ENCODE measurements at places on chromosomes 16 and 17. TPM values are rescaled to one million over a fixed set of nuclear protein-coding genes. Genes with fewer than 3 reads are reported as not detected.

DNA sequence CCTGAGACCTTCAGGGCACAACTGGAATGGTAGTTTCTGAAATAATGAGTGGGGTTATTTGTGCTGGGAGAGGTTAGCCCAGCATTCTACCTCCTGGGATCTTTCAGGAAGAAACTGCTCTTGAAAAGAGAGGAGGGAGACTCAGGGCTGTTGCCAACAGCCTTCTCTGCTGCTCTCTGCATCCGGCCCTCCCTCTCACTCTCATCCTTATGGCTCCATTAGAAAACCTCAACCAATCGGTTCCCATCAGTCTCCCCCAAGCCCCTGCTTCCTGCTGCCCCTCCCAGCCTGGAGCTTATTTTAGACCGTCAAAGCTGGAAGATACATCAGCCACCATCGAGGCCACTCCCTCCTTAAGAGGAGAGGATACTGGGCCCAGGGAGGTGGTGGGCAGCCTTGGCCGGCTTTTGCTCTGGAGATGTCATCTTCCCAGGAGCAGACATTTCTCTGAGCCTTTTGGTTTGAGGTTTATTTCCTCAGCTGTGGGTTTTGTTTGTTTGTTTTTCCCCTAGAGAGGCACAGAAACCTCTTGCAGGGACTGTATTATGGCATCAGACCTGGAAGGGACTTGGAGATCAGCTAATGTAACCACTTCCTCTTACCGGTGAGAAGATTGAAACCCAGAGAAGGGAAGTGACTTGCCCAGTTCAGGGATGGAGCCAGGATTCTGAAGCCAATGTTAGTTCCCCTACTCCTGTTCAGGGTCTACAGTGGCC, 2.7 kb downstream of the MPRIP start:
- DNase-seq, result peak; percentile 82

GRCh38 chr16:89565506-89566372, 5.3 kb downstream of the RPL13 start:
- peak; percentile 53 for DNase-seq

- peak; percentile 29 for DNase-seq
Measured at GRCh38 chr17:12659500-12659899, 6.2 kb upstream of the MYOCD start.

DNA sequence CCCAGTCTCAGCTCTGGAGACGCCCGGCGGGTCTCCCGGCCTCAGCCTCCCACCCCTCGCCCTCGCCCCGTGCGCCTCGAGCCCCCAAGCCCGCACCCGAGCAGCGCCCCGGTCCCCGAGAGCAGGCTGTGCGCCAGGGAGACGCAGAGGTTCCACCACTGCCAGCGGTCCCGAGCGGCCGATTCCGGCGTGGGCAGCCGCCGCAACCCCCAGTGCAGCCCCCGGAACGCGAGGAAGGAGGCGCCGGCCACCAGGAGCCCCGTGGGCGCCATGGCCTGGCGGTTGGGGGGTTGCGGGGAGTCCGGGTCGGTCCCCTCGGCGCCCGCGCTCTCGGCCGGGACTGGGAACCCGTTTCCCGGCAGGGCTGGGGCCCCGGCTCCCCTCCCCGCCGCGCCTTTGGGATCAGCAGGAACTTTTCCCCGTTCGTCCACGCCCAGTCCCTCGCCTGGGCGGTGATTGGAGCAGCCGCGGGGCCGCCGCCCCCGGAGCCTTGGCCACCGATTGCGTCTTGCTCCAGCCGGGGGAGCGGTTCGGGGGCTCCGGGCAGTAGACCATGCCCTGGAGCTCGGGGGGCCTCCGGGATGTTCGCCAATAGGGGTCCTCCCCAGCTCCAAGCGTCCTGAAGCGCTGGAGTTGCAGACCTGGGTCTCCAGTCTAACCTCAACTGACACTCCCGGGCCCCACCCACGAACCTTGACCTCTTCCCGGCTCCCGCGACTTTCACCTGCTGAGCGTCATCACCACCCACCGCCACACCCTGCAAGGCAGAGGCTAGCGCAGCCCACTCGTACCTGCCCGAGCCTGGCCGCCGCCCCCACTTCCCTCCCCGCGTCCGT, at the start of gene TLCD2:
TLCD2 (minus strand) TSS at position 407 of the 836 bp plus-strand sequence; CDS start at position 272, 135 bp downstream.
- peak; percentile 77 for DNase-seq

DNA sequence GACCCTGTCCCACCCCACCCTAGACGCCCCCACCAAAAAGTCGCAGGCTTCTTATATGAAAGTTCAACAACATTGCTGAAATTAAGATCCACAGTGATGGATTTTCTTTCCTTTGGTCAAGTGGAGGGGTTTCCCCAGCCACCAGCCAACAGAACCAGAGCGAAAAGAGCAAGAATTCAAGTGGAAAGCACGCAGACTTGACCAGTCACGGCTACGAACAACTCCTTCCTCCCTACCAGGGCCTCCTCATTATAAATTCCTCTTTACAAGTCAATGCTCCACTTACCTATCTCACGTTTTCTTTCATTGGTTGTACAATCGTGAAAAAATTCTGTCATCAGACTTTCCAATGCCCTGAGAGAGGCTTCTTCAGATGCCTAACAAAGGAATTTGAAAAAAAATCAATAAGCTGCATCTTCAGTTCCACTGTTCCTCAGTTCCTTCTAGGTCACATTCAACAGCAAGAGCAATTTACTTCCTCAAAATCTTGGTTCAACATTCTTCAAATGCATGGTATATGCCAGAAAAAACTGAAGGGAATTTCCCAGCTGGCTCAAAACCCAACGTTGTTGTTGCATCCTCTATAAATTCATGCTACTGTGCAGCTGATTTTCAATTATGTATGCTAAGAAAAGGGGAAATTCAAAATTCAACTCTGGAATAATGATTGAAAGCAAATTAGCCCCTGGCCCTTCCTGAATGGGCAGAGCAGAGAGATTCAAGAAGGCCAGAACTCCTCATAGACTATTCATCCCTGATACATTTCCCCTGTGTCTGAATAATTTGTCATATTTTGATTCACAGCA, 30.9 kb downstream of the XPO6 start:
- no peak for DNase-seq

DNA sequence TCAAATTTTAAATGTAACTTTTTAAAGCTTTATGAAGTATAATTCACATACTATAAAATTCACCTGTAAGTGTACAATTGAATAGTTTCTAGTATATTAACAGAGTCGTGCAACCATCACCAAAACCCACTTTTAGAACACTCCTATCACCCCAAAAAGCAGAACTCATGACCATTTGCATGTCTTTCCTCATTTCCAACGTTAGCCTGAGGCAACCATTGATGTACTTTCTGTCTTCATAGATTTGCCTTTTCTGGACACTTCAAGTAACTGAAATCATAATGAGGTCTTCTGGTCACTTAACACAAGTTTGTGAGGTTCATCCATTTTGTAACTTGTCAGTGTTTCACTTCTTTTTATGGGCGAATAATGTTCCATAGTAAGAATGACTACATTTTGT, 33.2 kb downstream of the METTL16 start:
- DNase-seq, result no peak

MATCAP1 gene
- total RNA-seq, result 78.1 TPM

GRCh38 chr17:3925684-3926485, 9.6 kb upstream of the P2RX1 start:
- no peak for DNase-seq

DNA sequence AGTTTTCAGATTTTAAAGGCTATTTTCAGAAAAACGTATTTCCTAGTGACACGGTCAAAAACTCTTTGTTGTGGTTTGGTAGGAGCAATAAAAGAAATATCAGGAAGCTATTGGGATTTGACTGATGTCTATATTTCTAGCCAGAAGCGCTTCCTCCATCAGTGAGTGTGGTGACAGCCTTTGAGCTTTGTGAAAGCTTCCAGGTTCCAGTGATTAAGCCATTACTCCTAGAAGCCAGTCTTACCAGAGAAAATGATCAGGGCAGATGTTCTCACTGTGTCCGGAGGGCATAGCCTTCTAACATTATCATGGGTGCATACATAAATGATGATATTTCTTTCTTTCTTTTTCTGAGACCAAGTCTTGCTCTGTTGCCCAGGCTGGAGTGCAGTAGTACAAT, 39.6 kb downstream of the MAP2K6 start:
- no peak for DNase-seq

- no peak for DNase-seq
Measured at GRCh38 chr16:2208308-2208707, 2.4 kb downstream of the BRICD5 start.

- DNase-seq, result no peak
Measured at GRCh38 chr16:51222016-51222415, 70.9 kb upstream of the SALL1 start.

SEZ6L2 gene
- total RNA-seq, result 13.9 TPM

DNA sequence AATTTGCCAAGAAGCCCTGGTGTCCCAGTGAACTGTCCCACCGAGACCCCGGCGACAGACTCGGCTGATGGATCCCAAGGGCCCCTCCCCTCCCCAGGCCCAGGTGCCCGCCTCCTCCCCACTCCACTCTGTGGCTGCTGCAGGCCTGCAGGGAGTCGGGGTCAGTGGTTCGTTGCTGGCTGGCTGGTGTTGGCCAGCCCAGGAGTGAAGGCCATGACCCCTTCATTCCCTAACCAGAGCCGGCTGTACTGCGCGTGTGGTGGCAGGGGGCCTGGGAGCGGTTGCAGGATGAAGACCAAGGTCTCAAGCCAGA, 9.2 kb upstream of the TBX2 start:
- DNase-seq, result no peak

GRCh38 chr17:62819511-62820221, 11.6 kb upstream of the MARCHF10 start:
- peak; percentile 82 for DNase-seq

AATK gene
- total RNA-seq, result 13.8 TPM

TSNAXIP1 gene
- total RNA-seq, result 4.0 TPM

DNA sequence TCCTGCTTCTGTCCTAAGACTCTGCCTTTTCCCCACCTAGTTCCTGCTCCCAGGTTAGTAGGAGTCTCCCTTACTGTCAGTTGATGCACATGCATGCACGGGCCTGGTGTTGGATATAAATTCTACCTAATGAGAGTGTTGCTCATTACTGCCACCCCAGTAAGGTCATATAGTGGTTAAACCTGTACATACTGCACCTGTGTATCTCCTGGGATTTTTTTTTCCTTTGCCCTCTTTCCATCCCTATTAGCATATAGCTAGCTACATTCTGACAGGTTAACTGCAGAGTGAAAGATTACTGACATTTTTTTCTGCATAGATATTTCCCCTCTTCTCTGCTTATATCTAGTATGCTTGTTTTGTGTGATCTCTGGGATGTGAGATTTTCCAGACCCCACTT, 201.5 kb upstream of the PIRT start:
- DNase-seq, result no peak

- no peak for DNase-seq
Measured at GRCh38 chr16:12612598-12613101, 191.0 kb downstream of the CPPED1 start.

DNA sequence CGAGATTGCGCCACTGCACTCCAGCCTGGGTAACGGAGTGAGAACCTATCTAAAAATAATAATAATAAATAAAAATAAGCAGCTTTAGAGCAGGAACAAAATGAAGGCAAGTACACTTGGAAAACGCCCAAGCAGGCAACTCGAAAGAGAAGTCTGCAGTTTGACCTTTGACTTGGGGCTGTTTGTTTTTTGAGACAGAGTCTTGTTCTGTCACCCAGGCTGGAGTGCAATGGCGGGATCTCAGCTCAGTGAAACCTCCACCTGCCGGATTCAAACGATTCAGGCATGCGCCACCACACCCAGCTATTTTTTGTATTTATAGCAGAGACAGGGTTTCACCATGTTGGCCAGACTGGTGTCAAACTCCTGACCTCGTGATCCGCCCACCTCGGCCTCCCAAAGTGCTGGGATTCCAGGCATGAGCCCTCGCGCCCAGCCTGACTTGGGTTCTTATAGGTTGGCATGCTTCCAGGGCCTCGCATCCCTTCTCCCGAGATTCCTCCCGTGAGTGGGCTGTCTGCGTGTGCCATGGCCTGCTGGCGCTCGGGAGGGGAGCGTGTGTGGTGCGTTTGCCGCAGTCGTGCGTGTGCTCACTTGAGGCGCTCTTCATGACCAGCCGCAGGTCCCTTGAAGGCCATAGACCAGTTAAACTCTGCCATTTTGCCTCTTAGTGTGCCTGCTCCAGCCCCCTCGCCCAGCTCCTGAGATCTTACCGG, 18.4 kb upstream of the UBE2I start:
- no peak for DNase-seq

GRCh38 chr16:66510711-66511601, 39.0 kb downstream of the TK2 start:
- DNase-seq, result peak; percentile 54

NSF gene
- total RNA-seq, result 18.6 TPM

- no peak for DNase-seq
Measured at GRCh38 chr17:70365091-70365583, 195.8 kb downstream of the KCNJ2 start.

DNA sequence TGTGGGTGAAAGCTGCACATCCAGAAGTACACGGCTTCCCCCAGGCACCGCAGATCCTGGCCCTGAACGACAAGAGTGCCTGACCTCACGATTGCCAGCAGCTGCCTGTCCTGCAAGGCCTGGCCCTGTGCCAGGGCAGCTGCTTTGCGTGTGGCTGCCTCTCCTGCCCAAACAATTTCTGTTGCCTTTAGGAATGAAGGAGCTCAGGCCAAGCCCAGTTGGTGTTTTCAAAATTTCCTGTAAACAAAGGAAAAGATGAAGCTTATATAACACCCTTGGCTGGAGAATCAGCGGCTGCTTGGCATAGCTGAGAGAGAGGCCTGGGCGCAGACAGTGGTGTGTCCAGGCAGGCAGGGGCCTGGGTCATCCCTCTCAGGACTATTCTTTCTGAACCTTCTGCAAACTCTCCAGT, 11.7 kb upstream of the SLC47A2 start:
- peak; percentile 89 for DNase-seq

- DNase-seq, result no peak
Measured at GRCh38 chr16:15983898-15984297, 34.5 kb downstream of the ABCC1 start.
